ENCODE measurements at places on chromosomes 3 and 15.

- DNase-seq = no peak
Observed at GRCh38 chr3:70726096-70726938, 413.9 kb upstream of the MDFIC2 start.

DNA sequence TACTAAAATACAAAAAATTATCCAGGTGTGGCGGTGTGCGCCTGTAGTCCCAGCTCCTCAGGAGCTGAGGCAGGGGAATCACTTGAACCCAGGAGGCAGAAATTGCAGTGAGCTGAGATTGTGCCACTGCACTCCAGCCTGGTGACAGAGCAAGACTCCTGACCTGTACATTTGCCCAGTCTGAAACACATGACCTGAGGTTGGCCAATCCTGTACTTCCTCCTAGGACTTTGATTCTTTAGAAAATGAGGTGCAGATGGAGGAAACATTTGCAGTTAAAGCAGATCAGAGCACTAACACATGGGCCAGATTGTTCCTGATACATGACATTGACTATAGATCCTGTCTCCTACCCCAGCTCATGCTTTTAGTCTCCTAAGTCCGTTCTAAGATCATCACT, 28.9 kb upstream of the LPP start:
- DNase-seq = no peak

DNA sequence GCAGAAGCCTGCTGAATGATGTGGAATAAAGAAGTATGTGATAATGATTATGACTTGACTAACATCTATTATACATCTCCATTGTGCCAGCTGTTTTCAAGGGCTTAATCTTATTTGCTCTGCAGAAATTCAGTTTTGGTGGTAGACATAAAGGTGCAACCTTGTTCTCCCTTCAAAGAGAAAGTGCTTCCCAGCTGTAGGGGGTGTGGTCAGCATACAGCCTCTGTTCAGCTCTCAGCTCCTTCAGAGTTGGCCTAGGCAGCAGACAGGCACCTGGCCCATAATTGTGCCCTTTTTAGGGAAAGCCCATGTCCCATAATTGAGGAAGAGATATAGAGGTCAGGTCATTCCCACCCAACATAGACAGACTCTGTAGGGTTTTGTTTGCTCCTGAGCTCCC, 104.3 kb upstream of the EOMES start:
- no peak for DNase-seq

- peak; percentile 26 for DNase-seq
Observed at GRCh38 chr3:196740481-196741248, 1.0 kb downstream of the PAK2 start.
